NCI-H1417 (cell line): ENCODE measurements at places on chromosomes 3 and 15.

DNA sequence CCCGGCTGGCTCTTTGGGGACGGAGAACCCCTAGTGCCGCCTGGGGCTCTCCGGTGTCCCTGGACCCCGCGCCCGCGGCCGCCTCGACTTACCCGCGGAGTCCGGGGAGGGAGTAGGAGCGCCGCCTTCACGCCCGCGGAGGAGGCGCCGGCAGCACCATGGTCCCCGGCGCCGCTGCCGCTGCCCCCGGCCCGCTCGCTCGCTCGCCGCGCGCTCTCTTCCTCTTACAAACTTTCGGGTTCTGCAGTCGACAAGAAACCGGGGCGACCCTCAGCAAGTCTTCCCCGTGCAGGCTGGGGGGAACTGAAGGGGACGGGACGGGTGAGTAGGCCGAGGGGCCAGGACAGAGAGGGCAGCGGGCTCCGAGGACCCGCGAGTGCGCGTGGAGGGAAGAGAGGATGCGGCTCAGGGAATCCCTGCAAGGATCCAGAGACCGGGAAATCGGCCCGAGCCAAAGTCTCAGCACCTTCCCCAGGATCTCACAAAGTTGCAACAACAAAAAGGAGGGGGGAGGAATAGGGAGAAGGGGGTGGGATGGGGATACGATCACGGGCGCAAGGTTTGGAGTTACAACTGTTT lies 2.0 kb downstream of the FOXP1 start:
- peak; percentile 62 for DNase-seq

GRCh38 chr3:6680119-6680806 lies 180.7 kb upstream of the GRM7 start:
- no peak for DNase-seq

DNA sequence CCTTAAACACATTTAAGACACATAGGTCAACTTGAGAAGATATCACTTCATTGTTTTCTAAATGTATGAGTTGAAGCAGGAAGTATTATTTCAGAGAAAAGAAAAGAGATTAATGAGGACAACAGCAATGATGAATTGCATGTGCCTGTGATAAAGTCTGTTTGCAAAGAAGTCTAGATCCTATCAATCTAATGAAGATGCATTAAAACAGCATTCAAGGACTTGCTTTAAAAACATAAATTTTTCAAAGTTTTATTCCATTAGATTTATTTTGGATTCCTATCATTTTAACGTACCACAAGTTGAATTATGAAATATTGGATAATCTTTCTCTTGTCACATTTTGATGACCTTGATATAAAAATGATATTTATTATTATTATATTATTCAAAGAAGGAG lies 642.5 kb upstream of the CCDC54 start:
- DNase-seq: no peak

- DNase-seq: no peak
These were observed 455.3 kb upstream of the NR2F2 start for GRCh38 chr15:95875121-95875643.

DNA sequence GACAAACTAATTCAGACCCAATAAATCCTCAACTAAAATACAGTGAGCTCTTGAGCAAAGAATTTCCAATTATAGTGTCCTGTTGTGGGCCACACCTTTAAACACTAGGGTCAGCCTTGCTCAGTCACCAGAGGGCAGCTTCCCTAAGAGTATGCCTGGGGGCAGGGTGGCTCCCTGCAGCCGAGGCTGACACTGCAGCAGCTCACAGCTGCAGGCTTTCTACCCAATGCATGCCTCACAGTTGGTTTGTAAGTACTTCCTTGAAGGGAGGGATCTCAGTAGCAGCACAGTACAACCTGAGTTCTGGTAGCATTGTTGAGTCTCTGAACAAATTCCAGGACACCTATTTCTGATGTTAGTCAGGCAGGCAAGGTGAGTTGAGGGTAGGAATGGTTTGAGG lies 335.6 kb downstream of the TUSC7 start:
- peak; percentile 15 for DNase-seq

- DNase-seq: no peak
These were observed 182.9 kb downstream of the KCNMB2 start for GRCh38 chr3:178718995-178719635.

GRCh38 chr15:101004500-101004899 lies 85.3 kb downstream of the LRRK1 start:
- no peak for DNase-seq

- DNase-seq: no peak
These were observed 1.9 kb upstream of the SPG21 start for GRCh38 chr15:64991536-64992135.

DNA sequence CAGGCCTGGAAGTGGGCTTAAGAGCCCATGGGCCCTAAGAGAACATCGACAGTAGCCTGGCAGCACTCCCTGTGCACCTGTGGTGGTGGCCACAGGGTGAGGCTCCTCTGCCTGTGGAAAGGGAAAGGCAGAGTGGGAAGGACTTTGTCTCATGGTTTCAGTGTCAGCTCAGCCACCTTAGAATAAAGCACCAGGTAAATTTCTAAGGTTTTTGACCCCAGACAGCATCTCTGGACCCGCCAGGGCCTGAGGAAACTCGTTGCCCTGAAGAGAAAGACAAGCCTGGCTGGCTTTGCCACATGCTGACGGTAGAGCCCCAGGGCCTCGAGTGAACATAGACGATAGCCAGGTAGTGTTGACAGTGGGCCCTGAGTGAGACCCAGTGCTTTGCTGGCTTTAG lies 22.1 kb downstream of the GOLGA6A start:
- DNase-seq: no peak

DNA sequence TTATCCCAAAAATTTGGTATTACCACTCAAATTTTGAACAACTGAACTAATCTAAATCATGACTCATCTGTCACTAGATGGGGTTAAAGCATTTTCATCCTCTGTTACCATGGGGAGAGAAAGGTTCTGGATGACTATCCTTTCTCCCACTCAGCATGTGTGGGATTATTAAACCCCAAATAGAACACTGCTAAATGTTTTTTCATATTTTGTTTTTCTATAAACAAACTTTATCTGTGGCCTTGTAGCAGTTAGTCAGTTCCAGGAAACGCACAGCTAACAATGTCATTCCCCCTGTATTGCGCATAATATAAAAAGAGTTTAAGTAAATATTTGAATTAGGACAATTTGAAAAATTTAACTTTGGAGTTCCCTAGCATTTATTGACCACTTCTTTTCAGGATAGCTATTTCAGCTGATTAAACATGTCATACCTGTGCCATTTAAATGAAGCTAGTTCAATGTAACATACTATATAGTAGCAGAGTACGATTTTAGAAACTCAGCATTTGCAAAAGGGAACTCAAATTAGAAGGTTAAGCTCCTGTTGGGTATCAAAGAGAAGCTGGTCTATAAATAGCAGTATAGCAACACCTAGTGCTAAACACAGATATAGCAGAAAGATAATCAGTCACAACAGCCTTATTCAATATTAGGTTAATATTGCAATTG lies 9.2 kb upstream of the TMEM212 start:
- DNase-seq: peak; percentile 18

DNA sequence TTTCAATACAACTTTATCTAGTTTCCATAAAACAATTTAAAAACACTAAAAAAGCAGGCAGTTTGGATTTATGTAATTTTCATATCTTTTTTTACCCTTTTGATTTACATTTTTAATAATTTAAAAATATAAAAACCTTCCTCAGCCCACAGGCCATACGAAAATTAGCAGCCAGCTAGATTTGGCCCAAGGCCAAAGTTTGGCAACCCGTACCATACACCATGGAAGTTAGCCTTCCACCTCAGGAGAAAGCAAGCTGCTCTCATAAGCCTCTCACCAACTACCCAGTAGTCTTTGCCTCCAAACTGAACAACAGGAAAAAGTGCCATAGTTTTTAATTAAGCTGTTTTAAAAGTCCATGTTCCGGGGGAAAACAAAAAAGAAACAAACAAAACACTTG lies 107.3 kb upstream of the TRIM42 start:
- DNase-seq: peak; percentile 2

DNA sequence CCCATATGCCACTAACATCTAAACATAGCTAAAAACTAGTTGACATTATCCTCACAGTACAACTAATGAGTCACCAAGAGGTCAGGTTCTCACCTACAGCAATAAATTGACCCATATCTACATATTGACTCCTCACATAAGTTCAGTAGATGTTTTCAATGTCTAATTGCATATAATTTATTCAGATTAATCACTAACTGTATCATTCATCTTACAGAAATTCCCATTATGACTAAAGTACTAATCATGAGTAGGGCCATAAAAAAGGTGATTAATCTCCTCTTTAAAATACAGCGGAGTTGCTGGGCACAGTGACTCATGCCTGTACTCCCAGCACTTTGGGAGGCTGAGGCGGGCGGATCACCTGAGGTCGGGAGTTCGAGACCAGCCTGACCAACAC lies 82.4 kb upstream of the ST3GAL6 start:
- DNase-seq: no peak

DNA sequence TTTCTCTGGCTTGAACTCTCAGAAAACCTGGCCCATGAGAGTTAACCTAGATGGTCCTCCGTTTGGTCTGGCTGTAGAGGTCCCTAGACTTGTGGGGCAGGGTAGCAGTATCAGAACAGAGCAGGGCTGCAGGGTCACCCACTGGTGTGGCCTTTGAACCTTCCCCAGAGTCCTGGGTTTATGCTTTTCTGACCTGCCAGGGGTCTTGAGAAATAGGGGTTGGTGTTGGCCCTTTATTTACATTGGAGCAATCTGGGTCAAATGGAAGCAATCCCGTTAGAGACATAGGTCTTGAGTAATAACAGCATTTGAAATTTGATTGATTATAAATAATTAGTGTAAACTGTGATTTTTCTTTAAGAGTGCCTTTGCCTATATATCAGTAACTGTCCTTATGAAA lies 23.8 kb downstream of the DLEC1 start:
- no peak for DNase-seq

- peak; percentile 9 for DNase-seq
These were observed 16.4 kb downstream of the SRPRB start for GRCh38 chr3:133821767-133822638.

DNA sequence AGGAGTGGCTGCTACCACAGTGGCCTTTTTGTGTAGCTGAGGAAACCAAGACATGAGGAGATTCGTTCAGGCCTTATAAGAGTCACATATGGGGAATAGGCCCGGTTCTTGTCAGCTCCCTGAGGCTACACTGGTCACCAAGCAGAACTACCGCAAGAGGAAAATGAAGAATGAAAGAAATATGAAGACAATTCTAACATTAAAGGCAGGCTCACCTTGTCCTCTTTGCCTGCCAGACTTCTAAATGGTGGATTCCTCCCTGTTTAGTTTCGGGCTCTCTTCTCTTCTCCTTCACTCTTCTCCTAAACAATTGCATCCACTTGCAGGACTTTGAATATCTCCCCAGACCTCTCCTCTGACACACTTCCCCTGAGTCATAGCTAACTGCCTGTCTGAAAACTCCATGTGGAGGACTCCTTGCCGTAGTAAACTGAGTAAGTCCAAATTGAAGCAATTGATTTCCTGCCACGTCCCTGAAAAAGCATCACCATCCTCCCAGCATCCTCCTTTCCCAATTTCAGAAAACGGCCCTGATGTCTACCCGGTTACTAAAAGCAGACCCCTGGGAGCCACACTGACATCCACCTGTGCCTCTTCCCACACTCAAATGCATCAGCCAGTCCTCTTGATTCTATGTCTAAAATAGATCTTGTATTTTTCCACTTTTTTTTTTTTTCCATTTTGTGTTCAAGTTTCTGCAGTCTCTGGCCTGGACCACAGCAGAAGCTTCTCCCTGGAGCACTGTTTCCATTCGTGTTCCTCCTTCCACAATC lies 30.3 kb upstream of the VEPH1 start:
- no peak for DNase-seq

DNA sequence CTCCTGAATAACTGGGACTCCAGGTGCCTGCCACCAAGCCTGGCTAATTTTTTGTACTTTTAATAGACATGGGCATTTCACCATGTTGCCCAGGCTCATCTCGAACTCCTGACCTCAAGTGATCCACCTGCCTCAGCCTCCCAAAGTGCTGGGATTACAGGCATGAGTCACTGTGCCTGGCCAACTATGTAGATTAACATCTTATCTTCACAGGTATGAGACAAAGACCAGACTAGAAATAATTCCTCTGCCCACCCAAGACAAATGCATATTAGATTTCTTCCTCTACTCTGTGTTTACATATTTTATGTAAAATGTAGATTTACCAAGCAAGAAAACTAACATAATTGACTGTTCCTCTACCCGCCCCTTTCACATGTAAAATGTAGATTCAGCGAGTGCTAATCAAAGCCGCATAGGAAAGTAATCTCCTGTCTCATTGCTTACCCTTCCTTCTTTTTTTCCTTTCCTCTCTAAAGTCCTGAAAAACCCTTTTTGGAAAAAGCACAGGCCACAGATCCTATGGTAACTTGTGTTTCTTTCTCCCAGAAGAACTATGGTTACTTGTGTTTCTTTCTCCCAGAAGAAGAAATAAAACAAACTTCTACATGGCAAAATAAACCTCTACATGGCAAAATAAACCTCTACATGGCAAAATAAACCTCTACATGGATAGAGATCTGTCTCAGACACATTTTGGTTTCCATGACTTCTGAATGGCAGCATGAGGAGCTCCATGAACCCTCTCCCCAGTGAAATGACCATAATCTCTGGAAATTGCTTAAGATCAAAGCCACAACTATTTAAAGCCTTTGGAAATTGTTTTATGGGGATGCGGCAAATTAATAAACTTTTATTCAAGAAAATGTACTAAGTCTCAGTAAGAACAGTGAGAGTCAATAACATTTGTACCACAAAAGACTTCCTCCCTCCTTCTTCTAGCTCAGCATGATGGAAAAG lies 9.1 kb upstream of the ABHD2 start:
- no peak for DNase-seq

DNA sequence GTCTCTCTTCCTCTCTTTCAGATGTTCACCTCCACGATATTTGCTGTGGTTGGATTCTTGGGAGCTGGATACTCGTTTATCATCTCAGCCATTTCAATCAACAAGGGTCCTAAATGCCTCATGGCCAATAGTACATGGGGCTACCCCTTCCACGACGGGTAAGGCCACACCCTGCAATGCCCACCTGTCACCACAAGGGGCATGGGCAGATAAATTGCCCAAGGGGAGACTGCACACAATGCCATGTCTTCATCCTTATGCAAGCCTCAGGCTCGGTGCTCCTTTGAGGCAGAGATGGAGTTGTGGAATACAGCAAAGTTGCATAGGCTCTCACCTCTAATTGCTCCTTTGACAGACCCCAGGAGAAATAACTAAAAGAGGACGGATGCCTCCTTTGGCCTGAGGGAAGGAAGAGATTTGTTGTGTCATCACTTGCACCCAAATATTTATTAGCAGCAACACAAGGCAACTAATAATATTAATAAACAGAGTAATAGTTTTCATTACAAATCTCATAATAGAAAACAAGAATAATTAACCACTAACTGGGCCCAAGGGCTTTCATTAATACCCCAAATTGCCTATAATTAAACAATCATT lies 13.2 kb downstream of the TM4SF4 start:
- peak; percentile 16 for DNase-seq
